ENCODE measurements at places on chromosomes 7 and 10. TPM values are rescaled to one million over a fixed set of nuclear protein-coding genes. Genes with fewer than 3 reads are reported as not detected.

- H3K27me3 ChIP-seq: peaks cover 54% of the 10 kb centered on the region
- 0 out of 2 replicates have a peak, but pooled peaks cover 5% of the 10 kb centered on the region for H3K4me1 ChIP-seq
- peak overlapping the region; percentile 77 for H3K4me3 ChIP-seq
- no peak overlapping the region for H3K27ac ChIP-seq
- H3K36me3 ChIP-seq: no peaks in the 10 kb centered on the region
- DNase-seq: peak; percentile 37
These were observed 361 bp upstream of the PLXDC2 start for GRCh38 chr10:19815731-19816410.

DNA sequence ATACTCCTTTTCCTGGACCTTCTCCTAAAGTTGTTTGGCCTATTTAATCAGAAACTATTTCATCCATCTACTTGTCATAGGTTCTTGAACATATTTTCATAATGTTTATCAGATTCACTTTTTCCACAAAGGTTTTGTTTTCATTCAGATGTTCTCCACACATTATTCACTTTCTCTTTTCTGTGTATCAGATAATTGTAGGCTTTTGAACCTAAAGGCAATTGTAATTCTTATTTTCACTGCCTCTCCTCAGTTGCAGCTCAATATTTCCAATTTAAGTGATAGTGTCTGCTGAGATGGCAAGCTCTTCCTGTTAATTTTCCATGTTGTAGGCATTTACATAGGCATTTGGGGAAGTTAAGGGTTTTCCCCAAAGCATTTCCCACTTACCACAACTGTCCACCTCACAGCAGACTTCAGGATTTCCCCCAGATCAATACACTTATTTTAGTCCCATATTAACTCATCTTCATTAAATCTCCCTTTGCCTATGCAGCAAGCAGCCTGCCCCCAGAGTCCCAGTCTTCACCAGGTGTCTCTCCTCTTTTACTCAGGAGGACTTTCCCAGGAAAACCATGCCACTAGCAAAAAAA lies 12.3 kb upstream of the IKZF1 start:
- no peak overlapping the region for H3K4me3 ChIP-seq
- DNase-seq: no peak
- H3K27ac ChIP-seq: no peak overlapping the region
- H3K4me1 ChIP-seq: no peaks in the 10 kb centered on the region
- no peaks in the 10 kb centered on the region for H3K36me3 ChIP-seq
- H3K27me3 ChIP-seq: peaks cover 3% of the 10 kb centered on the region

DNA sequence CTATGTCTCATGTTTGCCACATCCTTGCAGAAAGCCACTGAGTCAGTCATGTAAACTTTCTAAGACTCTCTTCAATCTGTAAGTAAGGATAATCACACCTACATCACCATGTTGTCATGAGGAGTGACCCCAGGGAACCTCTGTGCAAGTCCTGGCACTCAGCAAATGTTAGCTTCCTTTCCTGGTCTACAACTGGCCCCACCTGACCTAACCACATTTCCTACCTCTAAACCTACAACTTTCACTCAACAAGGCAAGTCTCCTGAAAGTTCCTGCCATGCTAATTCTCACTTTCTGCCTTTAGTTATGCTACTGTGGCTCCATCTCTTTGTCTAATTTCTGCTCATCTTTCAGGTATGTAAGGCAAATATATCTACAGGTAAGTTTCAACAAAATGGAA lies 72.3 kb upstream of the SEM1 start:
- H3K4me1 ChIP-seq: no peaks in the 10 kb centered on the region
- H3K4me3 ChIP-seq: no peak overlapping the region
- DNase-seq: no peak
- H3K36me3 ChIP-seq: no peaks in the 10 kb centered on the region

DNA sequence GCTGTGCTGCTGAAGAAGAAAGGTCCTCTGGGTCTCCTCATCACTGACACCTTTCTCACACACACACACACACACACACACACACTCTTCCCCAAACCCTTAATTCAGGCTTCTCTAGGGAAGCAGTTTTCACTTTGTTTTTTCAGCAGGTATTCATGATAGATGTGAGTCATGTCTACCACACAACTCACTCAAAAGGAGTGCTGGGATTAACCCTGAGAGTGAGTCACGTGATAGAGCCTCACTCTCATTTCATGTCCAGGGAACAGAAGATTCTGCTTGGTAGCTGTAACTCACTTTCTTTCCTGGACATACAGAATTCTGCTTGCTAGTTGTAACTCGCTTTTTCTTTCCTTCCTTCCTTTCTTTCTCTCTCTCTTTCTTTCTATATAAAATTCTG lies 45.4 kb downstream of the VIM start:
- no peak overlapping the region for H3K4me3 ChIP-seq
- no peaks in the 10 kb centered on the region for H3K27me3 ChIP-seq
- DNase-seq: peak; percentile 73
- no peaks in the 10 kb centered on the region for H3K4me1 ChIP-seq
- no peak overlapping the region for H3K27ac ChIP-seq

GRCh38 chr7:30612658-30613265 lies 18.1 kb downstream of the GARS1 start:
- peaks cover 36% of the 10 kb centered on the region for H3K4me1 ChIP-seq
- DNase-seq: peak; percentile 71
- H3K27me3 ChIP-seq: no peaks in the 10 kb centered on the region

DNA sequence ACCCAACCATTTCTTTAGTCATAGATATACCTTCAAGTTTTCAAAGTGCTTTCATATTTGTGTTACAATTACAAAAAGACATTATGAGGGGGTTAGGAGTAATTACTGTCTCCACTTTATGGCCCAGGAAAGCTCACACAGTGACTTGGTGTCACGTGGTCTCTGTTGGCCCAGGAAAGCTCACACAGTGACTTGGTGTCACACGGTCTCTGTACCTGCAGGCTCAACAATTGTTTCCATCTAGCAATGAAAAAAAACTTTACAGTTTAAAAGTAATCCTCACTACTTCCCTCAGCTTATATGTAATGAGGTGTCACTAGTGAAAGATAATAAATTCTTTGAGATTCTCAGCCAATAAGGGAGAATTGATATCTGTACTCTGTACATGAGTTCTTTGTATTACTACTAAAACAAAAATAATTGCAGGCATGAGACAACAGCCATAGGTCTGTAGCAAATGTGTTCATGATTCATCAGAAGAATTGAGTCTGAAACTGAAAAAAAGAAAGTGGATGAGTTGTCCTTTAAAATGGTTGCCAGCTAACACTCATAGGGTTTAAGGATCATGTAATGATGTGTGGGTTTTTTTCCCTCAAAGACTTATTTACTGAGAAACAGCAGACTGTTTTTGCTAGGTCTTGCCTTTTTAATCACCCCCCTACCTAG lies 10.9 kb downstream of the OGDH start:
- H3K4me1 ChIP-seq: peaks cover 42% of the 10 kb centered on the region
- peak overlapping the region; percentile 15 for H3K4me3 ChIP-seq

DNA sequence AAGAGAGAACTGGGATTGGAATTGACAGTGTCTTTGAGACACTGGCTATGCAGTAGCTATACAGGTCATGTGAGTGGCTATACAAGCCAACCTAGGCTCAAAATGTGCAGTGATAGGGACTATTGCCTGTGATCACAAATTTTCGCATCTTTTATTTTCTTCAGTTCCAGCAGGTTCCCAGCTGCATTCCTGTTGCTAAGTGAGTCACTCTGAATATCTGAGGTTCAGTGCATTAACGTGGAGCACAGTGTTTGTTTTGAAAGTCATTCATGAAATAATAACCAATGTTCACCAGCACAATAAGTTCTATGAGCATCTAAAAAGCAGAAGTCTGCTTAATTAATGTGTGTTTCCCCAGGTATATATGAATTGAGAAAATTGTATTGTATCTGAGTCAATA lies 1236.0 kb upstream of the CELF2 start:
- H3K27me3 ChIP-seq: no peaks in the 10 kb centered on the region
- DNase-seq: peak; percentile 37
- no peak overlapping the region for H3K27ac ChIP-seq
- H3K4me3 ChIP-seq: no peak overlapping the region
- no peaks in the 10 kb centered on the region for H3K36me3 ChIP-seq

DNA sequence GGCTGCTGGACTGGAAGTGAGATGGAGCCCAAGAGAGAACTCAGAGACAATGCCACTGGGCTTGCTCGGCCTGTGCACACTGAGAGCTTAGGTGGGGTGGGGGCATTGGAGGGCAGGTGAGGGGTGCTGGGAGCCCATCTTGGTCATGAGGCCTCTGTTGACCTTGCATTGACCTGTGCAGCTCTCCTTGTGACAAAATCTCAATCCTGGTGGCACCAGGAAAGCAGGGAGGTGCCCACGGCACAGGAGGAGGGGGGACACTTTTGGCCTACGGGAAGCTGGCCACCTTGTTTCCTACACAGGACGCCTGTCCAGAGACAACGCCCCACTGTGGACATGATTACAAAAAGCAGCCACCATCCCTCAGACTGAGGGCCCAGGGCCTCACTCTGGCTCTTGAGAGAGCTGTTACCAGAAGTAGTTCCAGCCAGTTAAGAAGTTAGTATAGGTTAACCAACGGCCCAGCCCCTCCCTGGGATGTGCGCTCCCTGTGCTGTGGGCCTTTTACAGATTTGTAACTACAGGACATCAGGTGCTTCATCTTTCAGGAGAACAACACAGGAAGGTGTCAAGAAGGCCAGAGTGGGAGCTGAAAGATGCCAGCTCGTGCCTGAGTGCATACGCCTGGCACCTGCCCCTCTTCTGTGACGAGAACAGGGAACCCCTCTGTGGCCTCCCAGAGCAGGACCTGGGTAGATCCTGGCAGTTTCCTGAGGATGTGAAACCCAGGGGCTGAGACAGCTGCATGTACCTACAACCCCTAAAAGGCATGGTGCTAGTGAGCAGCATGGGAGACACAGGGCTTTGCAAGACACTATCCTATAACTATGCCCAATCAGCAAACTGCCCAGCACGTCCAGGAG lies 10.3 kb downstream of the PKD1L1 start:
- peaks cover 34% of the 10 kb centered on the region for H3K4me1 ChIP-seq
- no peaks in the 10 kb centered on the region for H3K36me3 ChIP-seq
- no peak overlapping the region for H3K27ac ChIP-seq
- no peaks in the 10 kb centered on the region for H3K27me3 ChIP-seq
- DNase-seq: no peak
- no peak overlapping the region for H3K4me3 ChIP-seq

- H3K4me3 ChIP-seq: no peak overlapping the region
- peak; percentile 9 for DNase-seq
- H3K36me3 ChIP-seq: no peaks in the 10 kb centered on the region
- no peaks in the 10 kb centered on the region for H3K4me1 ChIP-seq
- no peak overlapping the region for H3K27ac ChIP-seq
- no peaks in the 10 kb centered on the region for H3K27me3 ChIP-seq
These were observed 244.6 kb downstream of the POLR1F start for GRCh38 chr7:19464241-19464640.

GRCh38 chr10:117865945-117866344 lies 180.8 kb downstream of the RAB11FIP2 start:
- no peaks in the 10 kb centered on the region for H3K4me1 ChIP-seq
- no peaks in the 10 kb centered on the region for H3K36me3 ChIP-seq
- H3K27me3 ChIP-seq: peaks cover 12% of the 10 kb centered on the region

DNA sequence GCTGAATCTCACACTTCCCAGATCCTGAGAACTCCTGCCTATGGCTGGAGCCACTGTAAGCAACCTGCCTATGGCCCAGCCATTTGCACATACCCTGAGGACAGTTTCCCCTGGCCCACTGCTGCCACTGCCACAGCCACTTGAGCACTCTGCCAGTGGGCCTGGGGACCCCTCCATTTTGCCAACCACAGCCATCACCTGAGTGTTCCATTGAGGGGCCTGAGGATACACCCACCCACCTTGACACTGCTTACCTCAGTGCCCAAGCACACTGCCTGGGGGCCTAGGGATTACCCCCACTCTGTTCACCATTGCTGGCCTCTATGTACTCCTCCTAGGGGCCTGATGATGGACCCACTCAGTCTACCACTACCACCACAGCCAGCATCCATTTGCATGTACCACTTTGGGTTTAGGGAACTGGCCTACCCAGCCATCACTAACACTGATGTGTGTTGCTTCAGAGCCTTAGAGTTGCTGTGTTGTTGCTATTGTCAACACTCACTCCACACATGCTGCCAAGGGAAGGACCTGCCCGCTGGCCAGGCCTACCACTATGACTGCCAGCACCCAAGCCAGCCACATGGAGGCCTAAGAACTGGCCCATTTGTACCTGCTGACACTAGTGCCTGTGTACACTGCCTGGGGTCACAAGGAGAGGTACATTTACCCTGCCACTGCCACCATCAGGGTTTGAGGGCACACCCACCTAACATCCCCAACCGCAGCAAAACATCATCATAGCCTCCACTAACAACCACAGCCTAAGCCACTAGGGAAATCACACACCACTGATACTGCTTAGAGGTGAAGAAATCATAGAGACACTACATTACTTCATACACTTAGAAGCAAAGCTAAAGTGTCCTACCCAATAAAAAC lies 45.9 kb upstream of the ANTXRL start:
- H3K4me1 ChIP-seq: peaks cover 11% of the 10 kb centered on the region
- no peak overlapping the region for H3K4me3 ChIP-seq
- no peak for DNase-seq
- no peaks in the 10 kb centered on the region for H3K27me3 ChIP-seq

Gene CPA5
- total RNA-seq: not detected

Gene PARP12
- total RNA-seq: 11.0 TPM

Gene AVPI1
- 13.4 TPM for total RNA-seq

Gene GBX1
- not detected for total RNA-seq

Gene KCP
- total RNA-seq: not detected

Gene CHAT
- total RNA-seq: not detected

All from GM23248 (cell line).